NCI-H226 (cell line): ENCODE measurements at places on chromosomes 13 and 19.

DNA sequence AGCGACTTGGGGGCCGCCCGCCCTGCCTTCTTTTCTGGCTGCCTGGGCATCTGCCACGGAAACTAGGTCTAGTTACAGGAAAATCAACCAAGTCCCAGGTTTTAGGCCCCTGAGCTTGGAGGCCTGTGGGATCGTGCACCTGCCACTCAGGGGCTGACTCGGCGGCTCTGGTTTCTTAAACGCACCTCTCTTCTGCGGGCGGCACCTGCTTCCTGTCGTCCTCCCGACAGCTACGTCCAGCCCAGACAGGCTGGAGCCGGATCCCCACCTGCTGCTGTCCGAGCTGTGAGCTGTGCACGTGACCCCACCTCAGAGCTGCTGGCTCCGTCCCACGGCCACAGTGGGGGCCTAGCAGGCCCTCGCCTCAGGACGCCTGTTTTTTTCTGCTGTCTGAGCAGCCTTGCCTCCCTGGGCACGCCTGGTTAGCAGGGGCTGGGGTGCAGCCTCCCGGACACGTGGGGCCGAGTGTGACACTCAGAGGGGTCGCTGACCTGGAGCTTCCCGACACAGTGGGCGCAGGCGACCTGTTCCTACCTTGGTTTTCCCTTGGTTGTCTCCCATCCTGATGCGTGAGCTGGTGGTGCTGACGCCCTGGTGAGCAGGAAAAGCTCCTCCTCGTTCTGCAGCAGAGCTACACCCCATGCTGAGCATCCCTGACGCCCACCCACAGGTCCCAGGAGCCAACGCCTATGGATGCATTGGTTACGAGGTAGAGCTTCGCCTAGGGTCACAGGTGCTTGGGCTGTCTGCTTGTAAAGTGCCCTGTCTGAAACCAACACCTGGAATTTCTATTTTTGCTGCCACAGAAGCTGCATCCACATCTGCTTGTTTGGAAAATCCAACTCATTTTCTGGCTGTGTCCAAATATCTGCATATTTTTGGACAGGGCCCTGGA is 17.5 kb downstream of the TMEM255B start:
- no peak for DNase-seq

DNA sequence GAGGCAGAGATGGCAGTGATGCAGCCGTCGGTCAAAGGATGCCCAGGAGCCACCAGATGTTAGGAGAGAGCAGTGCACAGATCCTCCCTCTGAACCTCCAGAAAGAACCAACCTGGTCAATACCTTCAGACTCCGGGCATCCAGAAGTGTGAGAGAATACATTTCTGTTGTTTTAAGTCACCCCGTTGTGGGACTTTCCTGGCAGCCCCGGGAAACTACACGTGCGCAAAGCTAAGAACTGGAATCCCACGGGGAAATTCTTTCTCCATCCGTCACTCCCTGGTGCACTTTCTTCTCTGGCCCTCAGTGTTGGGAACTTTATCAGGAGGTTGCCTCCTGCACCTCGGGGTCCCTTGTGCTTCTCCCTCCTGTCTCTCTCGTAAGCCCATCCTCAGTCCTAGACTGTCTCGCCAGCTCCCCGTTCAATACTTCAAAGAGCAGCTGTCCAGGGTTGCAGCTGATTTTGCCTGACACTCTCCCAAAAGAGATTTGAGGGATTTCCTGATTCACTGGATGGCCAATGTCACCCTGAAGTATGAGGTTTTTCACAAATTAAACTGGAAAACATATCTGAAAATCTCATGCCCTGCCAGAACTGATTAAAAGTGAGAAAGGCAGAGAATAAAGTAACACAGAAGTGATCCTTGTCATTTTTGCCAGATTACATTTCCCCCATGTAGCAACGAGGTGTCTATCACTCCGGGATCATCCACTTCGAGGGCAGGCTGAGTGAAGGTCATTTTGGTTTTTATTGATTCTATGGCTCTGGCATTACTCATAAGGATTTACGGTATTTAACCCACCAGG is 136.8 kb downstream of the DCT start:
- DNase-seq = no peak

GRCh38 chr13:111482126-111482525 is 161.7 kb downstream of the TEX29 start:
- no peak for DNase-seq

DNA sequence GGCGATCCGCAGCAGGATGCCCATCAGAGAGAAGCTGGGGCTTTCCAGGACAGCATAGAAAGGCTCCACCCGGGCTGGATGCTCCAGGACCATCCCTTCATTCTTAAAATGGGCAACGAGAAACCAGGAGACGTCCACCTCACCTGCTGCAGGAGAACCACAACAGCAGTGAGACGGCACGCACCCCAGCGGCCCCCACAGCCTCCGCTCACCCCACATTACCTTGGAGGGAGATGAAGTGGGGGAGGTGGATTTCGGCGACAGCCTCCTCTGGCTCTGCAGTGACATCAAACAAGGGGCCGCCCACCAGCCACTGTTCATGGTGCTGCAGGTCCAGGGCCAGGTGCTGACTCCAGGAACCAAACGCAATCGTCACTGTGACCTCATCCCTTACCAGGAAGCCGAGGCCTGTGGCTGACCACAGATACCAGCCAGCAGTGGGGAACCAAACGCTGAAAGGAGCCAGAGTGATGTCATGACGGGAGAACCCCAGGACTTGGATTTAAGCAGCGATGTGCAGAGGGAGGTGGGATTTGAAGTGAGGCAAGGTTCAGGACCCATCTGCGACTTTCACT is 25.1 kb downstream of the CARD8 start:
- DNase-seq = no peak

DNA sequence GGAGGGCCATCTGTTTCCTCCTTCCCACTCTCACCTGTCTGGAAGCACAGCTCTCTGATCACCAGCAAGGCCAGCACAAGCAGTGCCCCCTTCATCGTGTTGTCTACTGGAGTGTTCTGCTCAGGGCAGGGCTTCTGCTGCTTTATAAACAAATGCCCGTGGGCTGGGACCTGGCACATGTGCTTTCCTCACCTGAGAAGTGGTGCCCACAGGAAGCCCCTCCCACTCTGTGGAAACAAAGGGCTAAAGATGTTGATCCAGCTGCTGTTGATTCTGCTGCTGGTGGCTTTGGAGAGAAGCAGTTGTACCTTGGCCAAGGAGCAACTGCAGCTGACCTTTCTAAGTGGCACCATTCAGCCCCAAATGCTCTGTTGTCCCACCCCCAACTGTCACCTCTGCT is 26.4 kb upstream of the ZNF181 start:
- DNase-seq = no peak

- peak; percentile 85 for DNase-seq
Observed at GRCh38 chr19:53977429-53977990, 13.9 kb upstream of the CACNG6 start.

DNA sequence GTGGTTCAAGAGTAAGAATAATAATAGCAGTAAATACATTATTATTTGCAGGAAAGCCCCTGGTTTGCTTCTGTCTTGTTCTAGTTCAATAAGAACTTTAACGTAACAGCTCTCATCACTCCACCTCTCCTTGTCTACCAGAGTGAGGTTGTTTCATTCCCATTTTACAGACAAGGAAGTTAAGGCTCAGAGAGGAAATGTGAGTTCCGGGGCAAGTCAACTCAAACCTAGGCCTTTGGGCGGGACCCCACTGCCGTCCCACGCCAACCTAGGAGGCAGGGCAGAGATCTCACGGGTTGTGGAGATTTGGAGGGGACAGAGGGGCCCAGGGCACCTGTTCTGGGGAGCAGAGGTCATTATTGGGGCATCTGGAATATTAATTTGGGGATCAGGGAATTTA is 1.5 kb downstream of the MAP4K1 start:
- no peak for DNase-seq

GRCh38 chr19:30254158-30254557 is 118.0 kb upstream of the ZNF536 start:
- no peak for DNase-seq

GRCh38 chr13:39959497-39960144 is 304.2 kb downstream of the COG6 start:
- DNase-seq = no peak

- DNase-seq = peak; percentile 62
Observed at GRCh38 chr19:2648528-2648937, 54.0 kb downstream of the GNG7 start.

DNA sequence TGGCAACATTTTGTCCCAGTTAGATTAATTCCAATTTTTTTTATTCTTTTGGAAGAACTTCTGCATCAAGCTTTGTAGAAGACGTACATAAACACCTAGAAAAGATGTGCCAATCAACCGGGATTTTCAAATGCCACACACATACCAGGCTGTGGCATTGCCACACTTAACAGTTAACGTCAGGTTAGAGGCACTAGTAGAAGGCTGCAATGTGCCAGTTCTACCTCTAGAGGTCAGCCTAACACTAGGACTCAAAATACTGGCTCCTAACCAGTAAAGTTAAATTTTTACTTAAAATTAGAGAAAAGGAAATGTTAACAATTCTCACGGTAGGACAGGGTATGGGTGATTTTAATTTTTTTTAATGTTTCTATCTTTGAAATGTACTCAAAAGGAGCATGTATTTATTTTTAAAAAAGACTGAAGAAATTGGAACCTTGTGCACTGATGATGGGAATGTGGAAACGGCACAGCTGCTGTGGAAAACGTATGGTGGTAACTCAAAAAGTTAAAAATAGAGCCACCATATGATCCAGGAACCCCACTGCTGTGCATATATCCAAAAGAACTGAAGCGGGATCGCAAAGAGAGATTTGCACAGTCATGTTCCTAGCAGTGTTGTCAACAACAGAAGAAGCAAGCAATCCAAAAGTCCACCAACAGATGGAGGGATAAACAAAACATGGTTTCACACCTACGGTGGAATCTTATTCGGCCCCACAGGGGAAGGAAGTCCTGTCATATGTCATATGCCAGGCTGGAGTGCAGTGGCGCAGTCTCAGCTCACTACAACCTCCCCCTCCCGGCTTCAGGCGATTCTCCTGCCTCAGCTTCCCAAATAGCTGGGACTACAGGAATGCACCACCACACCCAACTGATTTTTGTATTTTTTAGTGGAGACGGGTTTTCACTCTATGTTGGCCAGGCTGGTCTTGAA is 30.3 kb downstream of the CRYL1 start:
- peak; percentile 19 for DNase-seq

DNA sequence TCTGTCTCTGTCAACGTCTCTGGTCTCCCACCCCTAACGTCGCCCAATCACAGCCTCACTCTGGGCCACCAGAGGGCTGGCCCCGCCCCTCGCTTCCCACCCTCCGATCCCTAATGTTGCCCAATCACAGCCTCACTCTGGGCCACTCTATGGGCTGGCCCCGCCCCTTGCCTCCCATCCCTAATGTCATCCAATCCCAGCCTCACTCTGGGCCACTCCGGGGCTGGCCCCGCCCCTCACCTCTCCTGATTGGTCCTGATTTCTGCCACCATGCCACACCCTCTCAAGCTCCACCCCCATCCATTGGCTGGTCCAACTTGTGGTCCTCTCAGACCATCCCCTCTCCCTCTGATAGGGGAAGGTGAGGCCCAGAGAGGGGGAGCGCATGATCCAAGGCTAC is 24.9 kb downstream of the CELF5 start:
- no peak for DNase-seq

DNA sequence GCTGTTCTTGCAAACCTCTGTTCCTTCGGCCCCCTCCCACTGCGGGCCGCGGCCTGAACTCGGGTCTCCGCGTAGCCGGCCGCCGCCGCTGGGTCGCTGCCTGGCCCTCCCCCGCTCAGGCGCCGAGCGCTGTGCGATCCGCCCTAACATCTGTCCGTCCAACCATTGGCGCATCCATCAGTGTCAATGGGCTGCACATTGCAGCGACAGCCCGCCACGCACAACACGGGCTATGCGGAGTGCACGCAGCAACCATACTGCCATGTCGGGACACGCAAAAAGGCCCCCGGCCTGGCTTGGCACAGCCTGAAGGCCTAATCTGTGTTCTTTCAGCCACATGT is 2.6 kb upstream of the TSHZ3 start:
- DNase-seq = no peak

- no peak for DNase-seq
Observed at GRCh38 chr19:52335768-52336116, 301 bp upstream of the ZNF610 start.

DNA sequence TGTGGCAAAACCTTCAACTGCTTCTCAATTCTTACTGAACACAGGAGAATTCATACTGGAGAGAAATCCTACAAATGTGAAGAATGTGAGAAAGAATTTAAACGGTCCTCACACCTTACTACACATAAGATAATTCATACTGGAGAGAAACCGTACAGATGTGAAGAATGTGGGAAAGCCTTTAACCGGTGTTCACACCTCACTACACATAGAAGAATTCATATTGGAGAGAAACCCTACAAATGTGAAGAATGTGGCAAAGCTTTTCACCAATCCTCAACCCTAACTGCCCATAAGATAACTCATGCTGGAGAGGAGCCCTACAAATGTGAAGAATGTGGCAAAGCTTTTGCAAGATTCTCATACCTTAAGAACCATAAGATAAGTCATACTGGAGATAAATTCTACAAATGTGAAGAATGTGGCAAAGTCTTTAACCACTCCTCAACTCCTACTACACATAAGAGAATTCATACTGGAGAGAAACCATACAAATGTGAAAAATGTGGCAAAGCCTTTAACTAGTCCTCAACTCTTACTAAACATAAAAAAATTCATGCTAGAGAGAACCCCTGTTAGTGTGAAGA is 111.7 kb downstream of the ZNF100 start:
- no peak for DNase-seq

GRCh38 chr13:48942131-48942530 is 33.6 kb upstream of the FNDC3A start:
- peak; percentile 56 for DNase-seq

DNA sequence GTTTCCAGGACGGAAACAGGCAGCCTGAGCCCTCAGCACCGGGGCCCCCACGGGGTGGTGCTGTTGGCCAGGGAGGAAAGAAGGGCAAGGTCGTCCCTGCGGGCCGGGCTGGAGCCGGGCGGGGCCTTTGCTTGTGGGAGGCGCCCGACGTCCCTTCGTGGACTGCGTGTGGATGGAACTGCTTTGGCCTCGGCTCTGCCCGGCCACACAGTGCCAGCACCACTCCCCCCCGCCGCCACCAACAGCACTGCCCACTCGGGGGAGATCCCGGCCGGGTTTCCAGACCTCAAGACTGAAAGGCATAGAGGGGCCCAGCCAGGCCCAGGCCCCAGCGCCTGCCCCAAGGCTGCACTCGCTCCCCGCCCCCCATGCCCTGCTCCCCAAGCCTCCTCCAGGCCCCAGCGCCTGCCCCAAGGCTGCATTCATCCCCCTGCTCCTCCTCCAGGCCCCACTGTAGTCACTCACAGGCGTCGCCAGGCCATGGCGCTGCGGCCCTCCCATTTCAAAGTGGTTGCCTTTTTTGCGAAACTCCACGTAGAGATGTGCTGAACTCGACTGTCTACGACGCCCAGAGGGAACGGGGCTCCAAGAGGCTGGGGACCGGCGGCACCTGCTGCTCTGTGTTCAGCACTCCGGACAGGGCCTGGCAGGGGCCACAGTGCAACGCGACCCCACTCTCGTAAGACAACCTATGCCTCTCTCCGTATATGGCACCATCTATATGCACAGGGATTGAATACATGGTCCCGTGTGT is 22.5 kb downstream of the C13orf46 start:
- DNase-seq = peak; percentile 75

DNA sequence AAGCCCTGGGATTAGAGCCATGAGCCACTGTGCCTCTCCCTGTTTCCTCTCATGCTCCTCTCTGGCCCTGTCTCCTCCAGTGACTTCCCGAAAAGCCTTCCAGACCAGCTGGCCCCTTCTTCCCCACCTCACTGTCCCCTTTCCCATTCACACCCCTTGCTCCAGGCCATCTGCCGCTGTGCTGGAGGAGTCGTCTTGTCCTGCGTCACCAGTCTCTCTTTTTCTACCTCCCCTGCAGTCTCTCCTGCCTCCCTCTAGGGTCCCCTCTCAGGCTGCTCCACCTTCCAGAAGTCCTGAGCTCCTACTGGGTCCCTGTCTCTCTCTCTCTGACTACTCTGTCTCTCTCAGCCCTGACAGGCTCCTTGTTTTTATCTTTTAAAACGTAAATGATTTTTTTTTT is 5.3 kb upstream of the FFAR1 start:
- DNase-seq = no peak
